Chondrocyte (in vitro differentiated cells): ENCODE measurements at places on chromosomes 6 and 20. TPM values are rescaled to one million over a fixed set of nuclear protein-coding genes. Genes with fewer than 3 reads are reported as not detected.

DNA sequence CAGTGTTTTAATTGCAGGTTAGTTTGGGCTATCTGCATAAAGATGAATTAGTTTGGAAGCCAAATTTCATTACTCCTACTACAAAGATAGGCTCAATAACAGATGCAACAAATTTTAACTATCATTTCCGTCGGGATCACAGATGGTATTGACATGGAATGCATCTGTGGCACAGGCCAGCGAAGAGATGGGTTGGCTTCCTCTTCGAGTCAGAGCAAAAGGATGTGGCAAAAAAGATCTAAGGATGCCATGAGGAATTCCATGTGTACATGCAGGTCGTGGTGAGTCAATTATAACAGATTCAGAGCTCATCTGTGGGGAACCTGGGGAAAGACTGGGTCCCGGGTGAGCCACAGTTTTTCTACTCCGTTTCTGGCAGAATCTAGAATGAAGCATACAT lies 83.0 kb upstream of the CITED2 start:
- H3K36me3 ChIP-seq: no peaks in the 10 kb centered on the region
- H3K4me3 ChIP-seq: no peak overlapping the region
- no peaks in the 10 kb centered on the region for H3K27me3 ChIP-seq
- no peak overlapping the region for H3K27ac ChIP-seq
- no peak for DNase-seq

- no peak overlapping the region for H3K4me3 ChIP-seq
- H3K4me1 ChIP-seq: peaks cover 27% of the 10 kb centered on the region
- H3K27me3 ChIP-seq: no peaks in the 10 kb centered on the region
Observed at GRCh38 chr6:169618526-169619490, 83.0 kb downstream of the WDR27 start.

- peaks cover 59% of the 10 kb centered on the region for H3K4me1 ChIP-seq
- DNase-seq: no peak
- no peak overlapping the region for H3K4me3 ChIP-seq
- H3K27ac ChIP-seq: peak overlapping the region; percentile 61
- H3K36me3 ChIP-seq: no peaks in the 10 kb centered on the region
- no peaks in the 10 kb centered on the region for H3K27me3 ChIP-seq
Observed at GRCh38 chr6:11434565-11435326, 102.8 kb upstream of the TMEM170B start.

GRCh38 chr20:57747861-57748481 lies 38.2 kb upstream of the PMEPA1 start:
- DNase-seq: no peak
- peak overlapping the region; percentile 100 for H3K27ac ChIP-seq
- H3K4me3 ChIP-seq: peak overlapping the region; percentile 67
- no peaks in the 10 kb centered on the region for H3K27me3 ChIP-seq
- H3K4me1 ChIP-seq: peaks cover 40% of the 10 kb centered on the region

GRCh38 chr6:97850458-97851212 lies 567.6 kb upstream of the MMS22L start:
- no peak for DNase-seq
- H3K4me3 ChIP-seq: no peak overlapping the region
- H3K4me1 ChIP-seq: peaks cover 5% of the 10 kb centered on the region
- H3K27ac ChIP-seq: no peak overlapping the region
- no peaks in the 10 kb centered on the region for H3K36me3 ChIP-seq

Gene TCF21
- not detected in 3 replicates for total RNA-seq

Gene TAAR9
- total RNA-seq: not detected in 3 replicates

Gene HLA-DRB5
- not detected in 3 replicates for total RNA-seq

DNA sequence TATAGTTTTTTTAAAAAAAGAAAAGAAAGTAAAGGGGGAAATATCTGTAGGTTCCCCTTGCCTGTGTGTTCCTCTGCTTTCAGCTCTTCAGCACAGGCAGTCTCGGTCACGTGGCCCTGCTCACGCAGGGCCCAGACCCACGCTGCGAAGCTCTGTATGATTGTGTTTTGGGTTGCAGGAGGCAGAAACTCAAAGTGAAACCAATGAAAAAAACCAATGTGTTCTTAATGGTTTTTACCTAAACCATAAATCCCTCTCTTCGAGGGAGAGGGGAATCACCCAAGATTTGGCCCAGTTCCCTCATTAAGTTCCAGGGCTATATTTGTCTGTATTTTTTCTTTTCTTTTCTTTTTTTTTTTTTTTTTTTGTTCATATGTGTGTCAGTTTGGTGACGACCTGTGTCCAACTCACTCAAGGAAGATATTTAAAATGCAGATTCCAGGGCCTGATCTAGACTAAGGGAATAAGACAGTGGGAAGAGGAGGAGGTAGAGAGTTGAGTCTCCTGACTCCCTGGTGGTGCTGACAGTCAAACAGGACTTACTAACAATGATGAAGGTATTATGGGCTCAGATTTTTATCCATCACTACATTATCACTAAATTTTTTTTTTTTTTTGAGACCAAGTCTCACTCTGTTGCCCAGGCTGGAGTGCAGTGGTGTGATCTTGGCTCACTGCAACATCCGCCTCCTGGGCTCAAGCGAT lies 33.8 kb upstream of the RREB1 start:
- H3K4me3 ChIP-seq: no peak overlapping the region
- no peaks in the 10 kb centered on the region for H3K36me3 ChIP-seq
- H3K27me3 ChIP-seq: no peaks in the 10 kb centered on the region

Gene NFATC2
- total RNA-seq: 2.0 to 2.6 TPM (median 2.2 TPM) in 3 replicates

DNA sequence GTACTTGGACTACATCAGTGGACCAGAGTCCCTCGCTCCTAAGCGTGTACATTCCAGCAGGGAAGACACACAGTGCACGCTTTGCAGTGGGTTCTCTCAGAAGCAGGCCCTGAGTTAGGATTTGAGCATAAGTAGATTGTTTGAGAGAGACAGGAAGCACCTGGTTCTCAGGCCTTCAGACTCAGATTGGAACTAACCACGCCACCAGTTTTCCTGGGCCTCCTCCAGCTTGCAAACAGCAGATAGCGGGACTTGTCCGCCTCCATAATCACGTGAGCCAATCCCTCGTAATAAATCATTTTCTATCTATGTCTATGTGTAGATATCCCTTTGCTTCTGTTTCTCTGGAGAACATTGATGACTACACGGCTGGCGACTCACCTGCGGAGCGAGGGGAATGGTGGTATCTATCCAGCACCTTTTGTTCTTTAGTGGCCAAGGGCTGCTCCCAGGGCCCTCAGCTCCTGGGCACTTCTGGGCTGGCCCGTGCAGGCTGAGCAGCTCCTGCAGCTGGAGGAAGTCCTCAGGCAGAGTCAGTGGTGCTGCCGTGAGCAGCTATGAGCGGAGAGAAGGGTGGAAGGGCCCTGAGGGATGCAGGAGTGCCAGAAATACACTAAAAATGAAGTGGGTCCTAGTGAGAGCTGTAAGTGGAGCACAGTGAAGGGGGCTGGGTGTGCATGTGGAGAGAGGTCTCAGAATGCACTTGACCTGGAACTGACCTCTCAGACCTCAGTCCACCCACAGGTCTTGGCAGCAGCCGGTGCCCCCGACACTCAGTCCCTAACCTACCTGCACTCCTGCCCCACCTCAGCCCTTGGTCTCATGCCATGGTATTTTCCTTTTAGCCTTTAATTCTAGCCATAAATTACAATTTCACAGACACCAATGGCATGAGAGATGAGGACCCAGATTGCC lies 76.9 kb downstream of the STK35 start:
- H3K4me3 ChIP-seq: no peak overlapping the region
- H3K27me3 ChIP-seq: peaks cover 8% of the 10 kb centered on the region

Gene RSPH4A
- 0.36 TPM in 1 of 3 replicates, not detected in the others for total RNA-seq

DNA sequence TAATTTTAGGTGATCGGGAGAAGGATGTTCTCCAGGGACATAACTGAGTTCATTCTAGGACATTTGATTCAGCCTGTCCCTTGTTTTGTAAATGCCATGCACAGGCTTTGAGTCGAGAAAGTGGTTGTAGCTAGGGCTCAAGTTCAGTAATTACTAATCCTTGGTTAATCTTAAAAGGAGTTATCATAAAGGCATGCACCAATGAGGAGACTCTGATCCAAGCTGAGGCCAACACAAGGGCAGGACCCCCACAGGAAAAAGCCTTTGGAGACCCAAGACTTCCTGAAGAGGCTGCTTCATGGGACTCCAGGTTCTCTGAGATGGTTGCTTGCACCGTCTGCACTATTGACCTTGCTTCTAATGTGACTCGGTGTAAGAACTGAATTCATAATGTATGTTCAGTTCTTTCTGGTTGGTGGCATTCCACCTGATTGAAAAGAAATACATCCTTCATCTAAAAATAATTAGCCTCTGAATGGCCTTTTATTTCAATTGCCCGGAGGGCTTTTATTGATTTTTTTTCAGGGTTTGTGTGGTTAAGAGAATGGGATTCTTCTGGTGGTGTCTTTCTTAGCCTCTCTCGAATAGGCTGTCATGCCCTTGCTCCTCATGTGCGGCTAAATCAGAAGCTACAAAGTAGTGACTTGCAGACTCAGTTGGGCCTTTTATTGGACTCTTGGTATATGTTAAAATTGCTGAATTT lies 201.7 kb upstream of the PLCB4 start:
- no peak overlapping the region for H3K4me3 ChIP-seq
- no peak overlapping the region for H3K27ac ChIP-seq
- peaks cover 2% of the 10 kb centered on the region for H3K4me1 ChIP-seq
- DNase-seq: no peak
- H3K36me3 ChIP-seq: no peaks in the 10 kb centered on the region
- no peaks in the 10 kb centered on the region for H3K27me3 ChIP-seq

- H3K27ac ChIP-seq: no peak overlapping the region
- H3K36me3 ChIP-seq: no peaks in the 10 kb centered on the region
- H3K4me3 ChIP-seq: no peak overlapping the region
- no peaks in the 10 kb centered on the region for H3K27me3 ChIP-seq
- no peak for DNase-seq
Observed at GRCh38 chr6:72787391-72788031, 165.6 kb downstream of the KCNQ5 start.
